Left hindlimb (tissue), 1 donor: ENCODE measurements at places on chromosomes 13 and 19.

GRCh38 chr13:66305961-66306617 lies 924.0 kb downstream of the PCDH9 start:
- no peak for DNase-seq

GRCh38 chr19:6092329-6093286 lies 17.7 kb downstream of the RFX2 start:
- peak; percentile 82 for DNase-seq

- DNase-seq, result no peak
These were observed 9.6 kb downstream of the ZNF211 start for GRCh38 chr19:57642396-57643046.

GRCh38 chr13:34026308-34026707 lies 208.4 kb downstream of the RFC3 start:
- DNase-seq, result no peak

DNA sequence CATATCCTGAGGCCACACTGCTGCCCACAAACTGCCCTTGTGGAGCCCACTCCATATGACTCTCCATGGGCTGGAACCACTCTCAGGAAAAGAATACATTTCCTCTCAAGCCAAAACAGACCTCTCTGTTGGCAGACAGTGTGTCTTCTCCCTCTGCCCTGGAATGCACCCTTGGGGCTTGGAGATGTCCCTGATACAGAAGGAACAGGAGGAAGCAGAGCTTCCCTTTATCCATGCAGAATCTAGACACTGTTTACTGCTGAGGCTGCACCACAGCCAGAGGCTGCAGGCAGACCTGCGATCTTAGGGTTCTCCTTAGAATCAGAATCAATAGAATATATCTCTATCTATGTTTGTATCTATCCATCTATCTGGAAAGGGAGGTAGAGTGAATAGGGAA lies 26.8 kb upstream of the CYP4F8 start:
- no peak for DNase-seq

GRCh38 chr13:45863709-45864590 lies 12.4 kb upstream of the SIAH3 start:
- no peak for DNase-seq

GRCh38 chr19:38888876-38889275 lies 10.5 kb downstream of the SIRT2 start:
- no peak for DNase-seq

DNA sequence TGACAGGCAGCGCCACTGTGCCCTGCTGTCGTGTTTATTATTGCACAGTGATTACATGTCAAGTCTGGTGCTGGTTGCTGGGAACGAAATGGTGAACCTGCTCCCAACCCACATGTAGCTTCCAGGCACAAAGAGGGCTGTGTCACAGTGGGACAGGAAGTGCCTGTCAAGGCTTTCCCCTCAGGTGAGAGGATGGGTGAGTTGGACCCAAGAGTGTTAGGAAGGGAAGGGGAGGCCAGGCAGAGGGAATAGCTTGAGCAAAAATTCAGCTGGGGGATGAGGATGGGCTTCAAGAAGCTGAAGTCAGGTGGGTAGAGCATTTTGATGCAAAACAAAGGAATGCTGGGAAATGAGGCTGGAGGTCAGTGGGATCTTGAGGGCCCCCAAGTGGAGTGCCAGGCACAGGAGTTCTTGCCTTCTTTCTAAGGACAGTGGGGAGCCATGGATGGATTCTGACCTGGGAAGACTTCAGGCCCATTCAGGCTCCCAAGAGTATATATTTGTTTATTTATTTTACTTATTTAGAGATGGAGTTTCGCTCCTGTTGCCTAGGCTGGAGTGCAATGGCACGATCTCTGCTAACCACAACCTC lies 8.5 kb upstream of the QTRT1 start:
- DNase-seq, result no peak

- no peak for DNase-seq
These were observed 63.4 kb downstream of the KCTD12 start for GRCh38 chr13:76822698-76823267.

DNA sequence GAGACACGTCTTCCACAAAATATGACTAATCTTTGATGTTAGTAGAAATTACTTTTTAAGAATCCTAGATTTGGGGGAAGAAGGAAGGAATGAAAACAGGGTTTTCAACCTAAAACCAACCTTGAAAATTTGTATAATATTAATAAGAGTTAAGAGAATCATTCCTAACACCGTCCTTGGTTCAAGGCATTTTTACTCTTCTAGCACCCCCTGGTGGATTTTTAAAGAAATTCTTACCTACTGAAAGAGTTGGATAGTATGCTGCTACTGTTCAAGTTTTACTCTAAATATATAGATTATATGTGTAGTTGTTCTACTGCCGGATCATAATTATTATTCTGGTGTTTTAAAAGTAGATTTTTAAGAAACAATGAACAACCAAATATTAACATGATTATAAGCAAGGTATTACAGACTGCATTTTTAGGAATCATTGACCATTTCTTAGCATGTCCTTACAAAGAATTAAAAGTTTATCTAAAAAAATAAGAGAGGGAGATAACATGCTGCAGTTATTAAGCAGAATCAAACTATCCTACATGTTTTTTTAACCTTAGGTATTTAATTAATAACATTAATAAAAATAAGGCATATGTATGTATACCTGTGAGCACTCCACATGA lies 7.4 kb upstream of the SLITRK6 start:
- no peak for DNase-seq

GRCh38 chr19:50427997-50428425 lies 4.7 kb upstream of the MYBPC2 start:
- peak; percentile 92 for DNase-seq

GRCh38 chr13:110305001-110305400 lies 2.0 kb downstream of the COL4A1 start:
- no peak for DNase-seq

DNA sequence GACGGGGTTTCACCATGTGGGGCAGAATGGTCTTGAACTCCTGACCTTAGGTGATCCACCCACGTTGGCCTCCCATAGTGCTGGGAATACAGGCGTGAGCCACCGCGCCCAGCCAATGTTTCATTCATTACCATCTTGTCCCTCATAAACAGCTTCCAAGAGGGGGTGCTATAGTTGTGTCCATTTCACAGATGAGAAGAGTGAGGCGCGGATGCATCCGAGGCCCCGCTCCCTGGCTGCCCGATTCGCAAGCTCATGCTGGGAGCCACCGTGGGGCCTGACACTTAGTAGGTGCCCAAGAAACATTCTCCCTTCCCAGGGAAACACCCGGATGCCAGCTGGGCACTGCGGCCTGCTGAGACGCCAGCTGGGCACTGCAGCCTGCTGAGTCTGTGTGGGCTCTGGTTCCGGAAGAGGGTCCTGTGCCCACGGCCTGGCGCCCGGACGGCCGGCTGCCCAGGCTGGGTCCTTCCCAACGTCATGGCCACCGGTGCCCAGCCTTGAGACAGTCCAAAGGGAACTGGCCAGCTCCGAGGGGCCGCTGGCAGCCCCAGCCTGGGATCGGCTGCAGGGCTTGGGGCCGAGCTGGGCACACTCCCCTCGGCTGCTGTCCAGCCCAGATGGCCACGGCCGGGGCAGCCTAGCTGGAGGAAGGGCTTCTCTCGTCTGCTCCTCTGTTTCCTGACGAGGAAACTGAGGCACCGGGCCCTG lies 54.7 kb downstream of the NFIC start:
- no peak for DNase-seq

GRCh38 chr19:4861147-4861546 lies 6.3 kb downstream of the PLIN3 start:
- no peak for DNase-seq

DNA sequence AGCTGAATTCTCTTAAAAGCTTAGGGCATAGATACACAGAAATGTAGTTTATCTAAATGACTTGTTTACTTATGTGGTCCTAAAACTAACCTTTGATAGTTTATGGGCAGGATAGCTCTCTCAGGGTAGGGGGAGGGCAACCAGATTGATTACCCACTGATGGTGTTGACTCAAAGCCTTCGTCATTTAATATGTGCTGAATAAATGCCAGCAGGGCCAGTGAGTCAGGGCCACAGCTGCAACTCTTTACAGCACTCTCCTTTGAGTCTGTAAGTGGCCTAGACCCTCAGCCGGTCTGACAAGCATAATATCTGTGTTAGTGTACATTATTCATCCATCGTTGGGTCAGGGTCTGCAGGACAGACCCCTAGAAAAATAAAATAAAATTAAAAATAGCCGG lies 128.5 kb downstream of the ZNF675 start:
- DNase-seq, result no peak

DNA sequence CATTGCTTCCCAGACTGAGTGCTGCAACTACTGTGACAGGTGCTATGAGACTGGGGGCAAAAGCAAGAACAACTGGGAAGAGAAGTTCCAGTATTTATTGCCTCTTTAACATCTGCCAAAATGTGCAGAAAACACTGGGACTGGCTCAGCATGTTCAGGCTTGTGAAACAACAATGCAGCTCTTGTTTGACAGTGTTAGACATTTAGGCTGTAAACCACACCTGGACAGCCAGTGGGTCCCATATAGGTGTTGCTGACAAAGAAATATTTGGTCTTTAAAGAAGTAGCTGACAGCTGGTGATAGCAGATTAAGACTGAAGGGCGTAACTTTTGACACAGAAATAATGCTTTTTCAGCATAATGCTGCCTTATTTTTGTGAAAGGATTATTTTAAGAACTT lies 88.1 kb downstream of the STOML3 start:
- DNase-seq, result no peak
